ENCODE measurements at places on chromosomes 16 and 17.

- DNase-seq, result no peak
These were observed 2.6 kb downstream of the GTF3C1 start for GRCh38 chr16:27547134-27547533.

GRCh38 chr16:77777745-77778144 is 10.6 kb upstream of the VAT1L start:
- DNase-seq, result no peak

DNA sequence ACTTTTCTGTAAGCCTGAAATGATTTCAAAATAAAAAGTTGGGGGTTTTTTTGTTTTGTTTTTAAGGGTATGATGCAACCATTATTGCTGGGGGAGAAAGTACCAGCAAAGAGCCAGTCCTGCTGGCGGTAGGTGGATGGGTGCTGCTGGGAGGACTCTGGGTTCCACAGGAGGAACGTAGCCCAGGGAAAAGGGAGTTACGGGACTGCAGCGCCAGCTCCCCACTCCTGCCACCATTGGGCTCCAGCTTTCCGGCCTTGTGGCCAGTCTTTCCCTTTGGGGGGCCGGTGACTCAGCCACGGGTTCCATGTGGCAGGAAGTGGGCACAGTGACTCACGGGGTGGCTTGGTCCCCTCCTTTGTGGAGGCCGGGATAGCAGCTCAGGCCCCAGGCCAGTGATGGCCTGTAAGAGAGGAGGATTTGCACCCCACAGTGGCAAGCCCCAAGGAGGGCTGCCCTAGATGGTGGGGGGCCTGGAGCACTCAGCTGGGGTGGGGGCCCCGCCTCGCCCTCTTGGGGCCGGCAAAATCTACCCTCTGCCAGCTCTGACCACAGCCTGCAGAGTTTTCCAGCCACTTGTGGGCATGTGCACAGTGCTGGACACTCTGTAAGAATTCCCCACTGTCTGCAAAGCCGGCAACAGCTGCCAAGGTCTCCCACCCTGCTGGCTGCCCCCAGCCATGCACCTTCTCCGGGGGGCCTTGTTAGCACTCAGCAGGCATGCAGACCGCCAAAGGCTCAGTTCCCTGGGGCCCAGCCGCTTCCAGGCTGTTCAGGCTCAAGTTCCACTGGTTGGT is 30.4 kb downstream of the SOCS3 start:
- no peak for DNase-seq

DNA sequence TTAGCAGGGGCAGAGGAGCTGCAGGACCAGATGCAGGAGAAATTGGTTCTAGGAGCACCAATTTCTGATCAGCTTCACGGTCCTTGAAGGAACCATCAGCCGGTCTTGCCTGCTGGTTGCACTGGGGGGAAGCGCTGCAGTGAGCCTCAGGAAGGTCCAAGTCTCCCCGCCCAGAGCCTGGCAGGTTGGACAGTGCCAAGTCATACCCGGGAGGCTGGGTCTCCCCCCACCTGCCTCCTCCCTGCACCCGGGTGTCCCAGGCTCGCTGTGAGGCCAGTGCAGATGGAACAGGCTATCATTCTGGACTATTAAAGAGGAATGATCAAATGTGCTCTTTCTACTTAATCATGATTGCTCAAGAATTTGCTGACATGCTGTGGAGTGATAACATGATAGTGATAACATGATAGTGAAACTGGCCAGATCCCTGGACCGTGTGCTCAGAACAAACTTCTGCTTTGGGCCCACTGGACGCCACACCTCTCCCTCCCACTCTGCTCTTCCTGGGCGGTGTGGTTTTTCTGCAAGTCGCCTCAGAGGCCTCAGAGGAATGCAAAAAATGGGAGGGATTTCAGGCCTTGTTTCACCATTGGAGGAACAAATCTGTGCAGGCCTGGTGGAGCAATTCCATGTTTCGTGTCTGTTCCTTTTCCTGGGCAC is 236.0 kb downstream of the IRF8 start:
- no peak for DNase-seq

- DNase-seq, result no peak
These were observed 83.4 kb downstream of the FOXL1 start for GRCh38 chr16:86661706-86662105.

DNA sequence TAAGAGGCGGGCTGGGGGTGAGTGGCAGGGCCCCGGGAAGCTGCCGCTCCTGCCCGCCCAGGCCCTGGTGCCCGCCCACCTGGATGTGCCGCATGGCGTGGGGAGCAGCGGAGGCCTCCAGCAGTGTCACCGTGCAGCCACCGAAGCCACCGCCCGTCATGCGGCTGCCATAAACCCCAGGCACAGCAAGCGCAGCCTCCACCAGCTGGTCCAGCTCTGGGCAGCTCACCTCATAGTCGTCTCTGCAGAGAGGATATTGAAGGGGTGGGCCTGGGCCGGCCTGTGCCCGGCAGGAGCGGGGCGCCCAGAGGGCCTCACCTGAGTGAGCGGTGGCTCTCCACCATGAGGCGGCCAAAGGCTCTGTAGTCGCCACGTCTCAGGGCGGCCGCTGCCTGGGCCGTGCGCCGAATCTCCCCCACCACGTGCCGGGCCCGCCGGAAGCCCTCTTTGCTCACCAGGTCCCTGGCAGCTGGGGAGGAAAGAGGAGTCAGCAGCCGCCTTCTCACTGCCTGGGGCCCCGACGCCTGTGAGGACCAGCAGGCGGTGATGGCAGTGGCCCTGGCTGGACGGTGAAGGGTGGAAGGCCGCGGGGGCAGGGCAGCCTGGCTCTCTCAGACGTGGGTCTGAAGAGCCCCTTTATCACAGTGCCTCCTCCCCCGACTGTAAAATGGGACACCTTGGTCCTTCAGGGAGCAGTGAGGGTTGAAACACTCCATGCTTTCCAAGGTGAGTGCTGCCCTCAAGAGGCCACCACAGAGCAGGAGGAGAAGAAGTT is 6.7 kb downstream of the GALK1 start:
- no peak for DNase-seq

- no peak for DNase-seq
These were observed 19.3 kb downstream of the ITGAL start for GRCh38 chr16:30491744-30492308.

GRCh38 chr16:84059946-84060901 is 17.6 kb upstream of the SLC38A8 start:
- DNase-seq, result no peak

DNA sequence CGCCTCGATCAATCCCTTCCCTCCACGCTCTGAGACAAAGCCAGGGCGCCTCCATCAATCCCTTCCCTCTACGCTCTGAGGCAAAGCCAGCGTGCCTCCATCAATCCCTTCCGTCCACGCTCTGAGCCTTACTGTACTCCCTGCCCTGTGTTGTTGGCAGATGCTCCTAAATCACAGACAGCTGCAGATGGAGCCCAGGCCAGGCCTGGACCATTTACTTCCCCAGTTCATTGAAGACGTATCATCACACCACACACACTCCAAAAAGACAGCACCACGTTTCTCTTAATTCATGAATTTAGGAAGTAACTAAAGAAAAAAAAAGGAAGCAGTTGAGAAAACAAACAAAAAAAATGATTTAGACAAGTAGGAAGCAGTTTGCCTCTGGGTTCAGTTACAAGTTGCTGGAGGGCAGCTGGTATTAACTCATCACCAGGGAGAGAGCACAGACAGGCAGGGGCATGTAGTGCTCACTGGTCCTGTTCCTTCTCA is 7.4 kb upstream of the CD300LD start:
- no peak for DNase-seq

- no peak for DNase-seq
These were observed 12.3 kb downstream of the ALOXE3 start for GRCh38 chr17:8105957-8106398.

DNA sequence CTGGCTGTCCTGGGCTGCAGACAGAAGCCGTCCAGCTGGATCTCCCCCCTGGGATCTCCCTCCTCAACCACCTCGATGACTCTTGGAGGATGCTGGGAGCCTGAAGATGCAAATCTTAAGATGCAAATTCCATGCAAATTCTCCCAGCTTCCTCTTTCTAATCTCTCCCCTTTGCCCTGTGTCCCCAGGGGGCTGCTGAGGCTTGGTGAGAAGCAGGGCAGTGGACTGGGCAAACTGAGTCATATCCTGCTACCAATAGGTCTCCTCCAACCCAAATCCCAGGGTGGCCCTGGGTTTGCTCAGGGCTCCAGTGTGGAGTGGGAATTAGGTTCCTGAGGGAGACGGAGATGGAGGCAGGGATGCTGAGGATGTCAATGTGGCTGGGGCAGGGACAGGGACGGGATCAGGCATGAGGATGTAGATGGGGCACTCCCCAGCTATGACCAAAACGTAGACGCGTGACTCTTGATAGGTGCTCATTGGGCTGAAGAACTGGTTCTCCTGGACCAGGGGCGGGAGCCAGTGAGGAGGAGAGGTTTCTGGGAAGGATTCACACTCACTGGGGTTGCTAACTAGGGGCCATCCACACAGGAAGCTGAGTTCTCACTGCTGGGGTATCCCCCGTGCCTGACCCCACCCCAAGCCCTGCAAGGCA is 3.6 kb upstream of the ALOX12B start:
- no peak for DNase-seq
